Fibroblast of mammary gland (primary cell): ENCODE measurements at places on chromosomes 1 and 21.

DNA sequence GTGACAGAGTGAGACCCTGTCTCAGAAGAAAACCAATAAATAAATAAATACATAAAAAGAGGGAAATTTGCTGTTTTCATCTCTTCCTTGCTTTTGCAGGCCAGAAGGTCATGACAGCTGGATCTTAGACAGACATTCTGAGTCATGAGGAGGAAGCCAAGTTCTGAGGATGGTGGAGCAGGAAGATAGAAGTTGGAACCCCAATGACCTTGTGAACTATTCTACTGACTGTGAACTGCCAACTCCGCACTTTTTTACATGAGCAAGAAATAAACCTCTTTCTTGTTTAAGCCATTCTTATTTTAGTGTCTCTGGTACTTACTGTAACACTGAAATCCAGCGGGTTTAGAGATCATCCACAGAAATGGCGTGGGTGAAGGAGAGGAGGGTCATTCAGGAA is 8.5 kb downstream of the CD84 start:
- DNase-seq = no peak

DNA sequence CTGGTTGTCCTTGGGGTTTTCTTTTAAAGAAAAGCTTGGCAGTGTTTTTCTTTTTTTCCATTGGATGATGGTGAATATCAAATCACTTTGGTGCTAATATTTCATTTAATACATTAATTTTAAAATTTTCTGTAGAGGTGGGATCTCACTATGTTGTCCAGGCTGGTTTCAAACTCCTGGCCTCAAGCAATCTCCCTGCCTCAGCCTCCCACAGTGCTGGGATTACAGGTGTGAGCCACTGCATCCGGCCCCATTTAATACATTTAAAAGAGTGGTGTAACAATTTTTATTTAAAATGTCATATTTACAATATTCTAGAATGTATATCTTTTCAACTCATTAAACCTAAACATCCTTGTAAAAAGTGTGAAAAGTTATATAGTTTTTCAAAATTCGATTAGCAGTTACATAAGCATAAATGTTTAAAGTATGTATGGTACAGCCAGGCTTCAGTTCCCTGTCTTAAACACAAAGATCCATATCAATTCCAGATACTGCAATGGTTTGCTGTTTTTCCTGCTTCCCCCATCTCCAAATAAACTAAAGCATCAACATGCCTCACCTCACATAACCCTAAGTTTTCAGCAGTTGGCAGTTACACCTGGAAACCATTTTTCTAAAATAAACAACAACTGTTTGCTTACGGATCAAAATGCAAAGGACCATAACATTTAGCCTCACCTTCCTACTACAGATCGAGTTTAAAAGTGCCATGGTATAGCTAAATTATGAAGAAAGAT is 8.9 kb upstream of the LGALS8 start:
- no peak for DNase-seq

DNA sequence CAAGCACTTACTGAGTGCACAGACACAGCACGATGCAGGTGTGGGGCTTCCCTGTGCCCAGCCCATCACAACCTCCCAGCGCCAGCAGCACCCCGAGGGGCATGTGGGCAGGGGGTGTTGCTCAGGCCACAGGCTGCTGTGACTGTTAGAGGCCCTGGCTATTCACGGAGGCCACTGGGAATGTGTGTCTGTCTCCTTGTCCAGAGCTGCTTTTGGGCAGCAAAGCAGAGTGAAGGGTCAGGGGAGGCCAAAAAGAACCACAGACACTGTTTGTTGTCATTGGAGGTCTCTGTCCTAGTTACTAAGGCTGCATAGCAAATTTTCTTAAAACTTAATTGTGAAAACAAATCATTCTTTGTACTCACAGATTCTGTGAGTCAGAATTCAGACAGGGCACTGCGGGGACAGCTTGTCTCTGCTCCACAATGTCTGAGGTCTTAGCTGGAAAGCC is 49.6 kb downstream of the TNFRSF8 start:
- DNase-seq = no peak

DNA sequence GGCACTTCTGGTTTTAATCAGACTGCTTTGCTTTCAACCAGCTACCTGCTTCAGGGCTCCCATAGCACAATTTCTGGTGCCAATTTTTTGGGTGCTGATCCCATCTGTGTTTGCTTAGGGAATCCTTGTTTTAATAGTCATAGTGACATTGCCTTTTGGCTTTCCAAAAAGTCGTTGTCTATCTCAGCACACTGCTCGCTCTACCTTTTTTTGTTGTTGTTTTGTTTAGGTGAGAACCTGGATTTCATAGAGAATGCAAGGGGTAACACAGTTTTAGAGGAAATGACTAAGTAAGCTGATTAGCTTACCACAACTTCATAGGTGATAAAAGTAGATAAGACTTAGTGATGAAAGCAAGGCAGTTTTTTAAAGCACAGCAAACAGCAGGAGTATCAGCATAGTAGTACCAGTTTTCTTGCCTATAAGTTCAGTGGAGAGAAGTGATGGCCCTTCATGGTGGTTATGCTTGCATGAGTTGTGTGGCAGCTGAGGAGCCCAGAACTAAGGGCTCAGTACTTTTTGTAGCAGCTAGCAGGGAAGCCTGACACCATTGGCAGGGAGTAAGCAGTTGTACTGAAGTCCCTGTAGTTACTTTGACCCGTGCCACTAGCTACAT is 31.3 kb downstream of the NEK7 start:
- DNase-seq = no peak
